GM23248 (cell line): ENCODE measurements at places on chromosomes 2 and 18.

DNA sequence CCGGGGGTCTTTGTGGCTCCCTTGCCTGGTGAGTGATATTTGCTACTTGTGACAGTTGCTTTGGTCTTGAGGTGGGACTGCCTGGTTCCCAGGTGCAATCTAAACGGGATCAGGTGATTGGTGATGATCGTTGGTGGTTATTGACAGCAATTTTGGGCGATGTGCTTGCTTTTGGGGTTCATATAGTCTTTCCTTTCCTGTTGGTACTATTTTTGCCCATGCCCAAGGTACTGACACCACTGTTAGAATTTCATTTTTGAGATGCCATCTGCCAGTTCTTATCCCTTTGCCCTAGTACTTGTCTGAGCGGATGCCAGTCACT lies 573 bp downstream of the WDR7 start:
- no peak for DNase-seq

- peak; percentile 96 for DNase-seq
These were observed at the start of gene GPD2 for GRCh38 chr2:156435718-156436496. TSS of gene GPD2 (plus strand) at chr2:156436379. CDS start at chr2:156476106, 39,727 bp downstream.

- DNase-seq = peak; percentile 39
These were observed 369.3 kb upstream of the KCNH7 start for GRCh38 chr2:163207693-163208370.

- DNase-seq = no peak
These were observed 378.6 kb upstream of the SLC14A2 start for GRCh38 chr18:45236676-45237075.

DNA sequence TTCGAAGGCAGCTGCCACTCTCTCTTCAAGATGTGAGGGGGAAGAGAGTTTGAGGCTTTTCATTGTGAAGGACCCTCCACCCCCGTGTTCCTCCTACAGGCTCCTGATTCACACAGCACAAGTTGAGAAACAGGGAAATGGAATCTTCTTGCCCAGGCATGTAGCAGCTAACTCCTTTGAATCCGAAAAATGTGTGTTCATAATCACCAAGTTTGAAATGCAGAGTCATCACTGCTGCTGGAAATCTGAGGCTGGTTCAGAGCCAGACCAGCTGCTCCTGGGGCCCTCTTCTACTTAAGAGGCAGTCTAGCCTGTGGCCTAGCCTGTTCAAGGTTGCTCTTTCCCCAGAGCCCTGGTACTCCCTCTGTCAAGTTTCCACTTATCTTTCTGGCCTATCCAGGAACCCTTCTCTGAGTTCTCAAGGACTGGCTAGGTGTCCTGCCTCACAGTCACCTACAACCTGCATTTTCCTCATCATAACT lies 166.4 kb downstream of the TMEM247 start:
- peak; percentile 92 for DNase-seq

GRCh38 chr18:8081267-8081666 lies 514.2 kb downstream of the PTPRM start:
- DNase-seq = no peak

- no peak for DNase-seq
These were observed 55.8 kb downstream of the CTIF start for GRCh38 chr18:48594471-48595094.

- no peak for DNase-seq
These were observed 4.1 kb downstream of the MTA3 start for GRCh38 chr2:42572297-42573081.

GRCh38 chr2:37820471-37820986 lies 104.6 kb upstream of the RMDN2 start:
- DNase-seq = peak; percentile 18

- no peak for DNase-seq
These were observed 196.1 kb upstream of the RBBP8 start for GRCh38 chr18:22737054-22737453.

DNA sequence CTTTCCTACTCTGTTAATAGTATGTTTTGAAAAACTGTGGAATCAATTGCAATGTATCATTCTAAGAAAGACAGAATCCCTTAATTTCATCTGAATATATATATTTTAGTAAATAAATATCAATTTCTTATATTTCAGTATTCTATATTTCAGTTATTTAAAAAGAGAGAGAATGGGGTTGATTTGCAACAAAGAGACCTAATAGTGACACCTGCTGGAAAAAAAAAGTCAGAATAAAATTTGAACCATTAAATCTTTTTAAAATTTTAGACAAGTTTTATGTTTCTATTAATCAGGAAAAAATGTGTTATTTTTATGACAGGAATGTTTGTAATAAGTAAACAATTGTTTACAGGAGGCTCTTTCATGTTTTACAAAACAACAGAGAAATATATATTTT lies 20.7 kb upstream of the CCNT2 start:
- DNase-seq = peak; percentile 46

GRCh38 chr2:75994759-75995158 lies 284.0 kb upstream of the GCFC2 start:
- no peak for DNase-seq

DNA sequence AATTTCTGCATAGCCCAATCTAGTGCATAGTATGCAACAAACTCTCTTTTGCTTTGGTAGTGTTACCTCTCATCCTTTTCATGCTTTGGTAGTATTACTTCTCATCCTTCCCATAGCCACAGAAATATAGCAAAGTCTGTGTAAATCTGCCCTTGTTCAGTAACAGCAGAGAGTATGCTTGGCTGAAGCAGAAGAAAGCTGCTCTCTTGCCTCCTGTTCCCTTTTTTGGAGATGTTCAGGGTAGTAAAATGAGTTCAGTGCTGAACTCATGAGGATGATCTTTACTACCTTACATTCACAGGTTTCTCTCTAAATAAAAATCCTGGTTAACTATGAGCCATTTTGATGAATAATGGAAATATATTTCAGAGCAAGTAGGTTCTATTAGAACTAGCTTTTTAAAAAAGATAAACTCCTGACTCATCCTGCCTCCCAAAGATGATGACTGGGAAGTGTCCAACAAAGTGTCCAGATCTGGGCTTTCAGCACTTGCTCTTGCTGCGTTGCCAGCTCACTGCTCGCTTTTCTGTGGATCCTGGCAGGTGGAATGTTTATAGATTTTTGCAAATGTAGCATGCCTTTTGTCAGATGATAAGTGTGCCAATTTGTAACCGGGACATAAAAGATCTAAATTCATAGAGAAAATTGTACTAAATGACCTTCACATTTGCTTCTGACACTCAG lies 29.4 kb upstream of the CHMP3 start:
- peak; percentile 33 for DNase-seq

DNA sequence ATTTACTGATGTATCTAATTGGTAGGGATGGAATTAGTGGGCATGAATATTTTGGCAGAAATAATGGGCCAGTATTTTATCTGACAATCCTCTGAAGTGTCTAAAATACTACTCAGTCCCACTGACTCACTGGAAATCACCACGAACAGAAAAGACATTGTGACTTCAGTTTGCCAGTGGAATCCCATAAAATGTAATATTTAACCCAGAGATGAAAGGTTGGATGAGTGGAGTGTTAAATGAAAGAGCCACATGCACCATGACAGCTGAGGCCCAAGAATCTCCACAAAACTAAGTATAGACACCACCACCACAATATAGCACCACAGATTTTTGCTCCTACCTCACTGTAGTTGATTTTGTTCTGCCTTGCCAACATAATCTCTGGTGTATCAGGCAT lies 103.9 kb downstream of the NEB start:
- no peak for DNase-seq

GRCh38 chr2:240563951-240564560 lies 3.9 kb downstream of the DUSP28 start:
- DNase-seq = no peak

DNA sequence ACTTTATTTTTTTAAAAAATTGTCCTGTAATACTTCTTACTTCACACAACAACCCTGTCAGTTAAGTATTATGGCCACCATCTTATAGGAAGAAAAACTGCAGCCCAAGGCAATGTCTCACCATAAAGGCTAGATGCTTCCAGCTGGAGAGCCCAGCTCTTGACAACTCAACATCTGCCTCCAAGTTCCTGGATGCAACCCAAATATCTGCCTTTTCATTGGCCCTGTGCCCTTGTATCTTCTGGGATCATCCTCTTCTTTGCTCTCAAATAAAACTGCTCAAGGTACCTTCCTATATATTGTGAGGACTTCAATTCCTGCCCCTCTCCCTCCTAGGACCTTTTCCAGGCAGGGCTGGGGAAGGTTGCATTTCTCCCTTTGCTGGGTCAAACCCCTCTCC lies 69.5 kb downstream of the BIN1 start:
- no peak for DNase-seq

GRCh38 chr2:2331881-2332280 lies 806 bp upstream of the MYT1L start:
- no peak for DNase-seq
